ENCODE measurements at places on chromosomes 6 and 20.
A peak's percentile ranks its signal among the peaks of the same experiment; 100 is the strongest.

GRCh38 chr6:32669240-32669639 lies 2.8 kb upstream of the HLA-DQB1 start:
- no peak for DNase-seq

DNA sequence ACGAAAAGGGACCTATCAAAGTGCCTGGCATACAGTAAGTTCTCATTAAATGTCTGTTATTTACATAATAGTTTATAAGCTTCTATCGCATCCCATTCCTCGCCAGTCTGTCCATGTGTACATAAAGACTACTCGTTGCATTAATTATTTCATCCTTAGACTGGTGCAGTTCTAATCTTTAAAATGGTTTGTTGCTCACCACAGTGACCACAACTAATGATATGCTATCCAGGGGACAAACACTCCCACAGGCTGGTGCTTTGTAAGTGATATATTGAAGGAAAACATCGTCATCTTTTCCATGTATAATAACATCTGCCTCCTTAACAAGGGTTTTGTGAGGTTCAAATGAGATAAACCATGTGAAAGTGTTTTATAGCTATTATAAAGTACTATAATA lies 39.0 kb upstream of the HBS1L start:
- DNase-seq, result no peak

DNA sequence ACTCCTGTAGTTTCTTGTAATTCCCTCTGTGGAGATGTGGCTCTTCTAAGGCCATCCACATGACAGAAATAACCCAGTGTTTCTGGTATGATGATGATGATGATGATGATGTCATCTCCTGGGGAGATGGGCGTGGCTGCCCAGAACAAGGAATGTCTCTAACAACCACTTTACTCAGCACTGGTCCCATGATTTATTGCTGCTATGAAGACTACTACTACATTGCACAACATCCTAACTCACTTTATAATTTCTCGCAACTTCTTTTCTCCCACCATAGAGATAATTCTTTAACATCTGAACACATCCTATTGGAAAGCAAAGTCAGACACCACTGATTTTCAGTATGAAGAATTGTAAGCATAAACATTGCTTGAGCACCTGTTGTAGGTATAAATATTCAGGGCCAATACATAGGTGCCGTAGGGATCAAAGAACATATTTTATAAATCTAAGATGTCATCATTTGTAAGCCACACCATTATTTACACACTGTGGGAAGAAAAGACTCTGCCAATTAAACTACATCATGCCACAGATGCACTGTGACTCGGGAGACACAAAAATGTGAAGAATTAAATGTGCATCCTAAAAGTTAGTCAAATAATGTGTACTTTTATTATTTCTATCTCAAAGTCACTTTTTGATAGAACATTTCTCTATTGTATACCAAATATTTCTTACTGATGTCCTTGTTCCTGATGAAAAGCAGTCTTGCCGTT lies 6.4 kb downstream of the TPMT start:
- peak; percentile 92 for DNase-seq

DNA sequence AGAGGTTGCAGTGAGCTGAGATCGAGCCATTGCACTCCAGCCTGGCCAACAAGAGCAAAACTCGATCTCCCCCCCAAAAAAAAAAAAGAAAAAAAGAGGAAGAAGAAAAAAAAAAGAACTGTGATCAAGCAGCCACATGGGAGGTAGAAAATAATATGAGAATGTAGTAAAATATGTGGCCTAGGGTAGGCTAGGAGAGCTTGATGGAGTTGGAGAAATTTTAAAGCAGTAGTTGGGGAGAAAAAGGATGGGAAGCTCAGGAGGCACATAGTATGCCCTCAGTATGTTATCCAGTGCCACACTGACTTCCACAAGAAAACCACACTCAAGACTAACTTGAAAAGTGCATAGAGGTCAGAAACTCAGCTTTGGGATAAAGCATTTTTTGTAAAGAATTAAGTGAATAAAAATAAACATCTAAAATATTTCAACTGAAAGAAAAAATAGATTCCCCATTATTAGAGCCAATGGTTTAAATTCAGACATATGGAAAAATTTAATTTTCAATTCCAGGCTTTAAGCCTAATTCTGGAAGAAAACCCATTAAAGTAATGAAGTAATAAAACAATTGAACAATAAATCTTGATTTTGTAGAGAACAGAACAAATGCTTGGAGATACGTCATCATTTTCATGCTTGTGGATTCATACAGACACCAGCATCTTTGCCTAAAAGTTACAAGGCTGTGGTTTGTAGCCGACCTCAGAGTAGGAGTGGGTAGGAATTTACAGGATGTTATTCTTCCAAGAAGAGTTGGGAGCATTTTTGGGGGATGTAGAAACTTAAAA lies 34.7 kb downstream of the PLEKHG1 start:
- peak; percentile 73 for DNase-seq

DNA sequence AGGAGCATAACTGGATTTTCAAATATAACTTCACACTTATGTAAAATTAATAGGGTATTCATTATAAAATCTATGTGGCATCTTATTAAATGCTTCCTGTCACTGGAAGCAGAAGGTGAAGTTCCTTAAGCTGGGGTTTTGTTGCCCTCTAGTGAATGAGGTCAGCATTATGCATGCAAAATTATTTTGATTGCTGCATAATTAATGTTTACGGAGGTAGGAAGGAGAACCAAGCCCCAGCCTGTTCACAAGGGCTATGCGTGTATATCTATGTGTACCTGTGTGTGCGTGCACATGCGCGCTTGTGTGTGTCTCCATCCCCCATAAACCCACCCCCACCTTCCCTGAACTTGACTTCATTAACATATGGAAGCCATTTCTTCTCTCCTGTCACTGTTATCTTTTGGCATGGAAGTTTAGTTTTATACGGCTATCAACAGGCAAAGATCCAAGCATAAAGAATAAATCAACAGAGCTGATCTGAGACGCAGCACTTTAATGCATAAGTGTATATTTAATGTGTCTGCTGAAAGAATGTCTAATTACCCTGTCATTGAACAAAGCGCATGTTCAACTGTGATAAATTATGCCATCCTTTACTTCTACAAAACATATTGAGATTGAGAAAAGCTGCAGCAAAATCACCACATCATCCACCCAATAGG lies 90.2 kb upstream of the CDH4 start:
- DNase-seq, result peak; percentile 15

DNA sequence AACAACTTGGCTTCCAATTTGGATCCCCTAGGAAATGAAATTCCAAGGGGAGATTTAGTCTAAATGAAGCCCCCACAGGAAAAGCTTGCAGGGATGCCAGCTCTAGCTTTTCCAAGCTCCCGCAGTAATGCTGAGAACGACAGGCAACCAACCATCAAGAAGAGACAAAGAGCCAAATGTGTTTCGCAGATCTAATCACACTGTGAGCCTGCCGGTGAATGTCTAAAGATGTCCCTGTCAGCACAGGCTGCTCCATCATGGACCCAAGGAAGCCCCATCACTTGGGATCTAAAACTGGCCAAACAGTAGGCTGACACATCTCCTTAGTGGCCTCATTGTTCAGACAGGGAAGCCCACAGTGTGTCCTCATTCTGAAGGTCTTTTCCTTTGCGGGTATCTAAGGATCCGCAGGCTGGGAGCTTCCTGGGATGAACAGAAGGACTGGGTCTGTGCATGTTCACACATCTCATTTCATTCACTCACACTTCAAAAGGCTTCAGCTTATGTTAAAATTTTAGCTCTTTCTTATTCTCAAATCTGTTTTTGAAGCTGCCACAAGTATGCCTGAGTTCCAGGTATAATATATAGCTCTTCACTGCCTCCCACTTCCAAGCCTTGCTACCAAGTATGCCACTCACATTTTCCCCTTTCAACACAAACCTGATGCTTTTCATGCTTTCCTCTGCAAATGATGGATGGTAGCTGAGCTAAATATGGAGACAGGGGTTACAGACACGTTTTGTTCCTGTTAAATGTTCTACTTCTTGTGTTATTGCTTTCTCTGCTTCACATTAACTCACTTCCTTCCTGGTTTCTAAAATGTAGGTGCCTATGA lies 229.8 kb downstream of the HIVEP2 start:
- no peak for DNase-seq

DNA sequence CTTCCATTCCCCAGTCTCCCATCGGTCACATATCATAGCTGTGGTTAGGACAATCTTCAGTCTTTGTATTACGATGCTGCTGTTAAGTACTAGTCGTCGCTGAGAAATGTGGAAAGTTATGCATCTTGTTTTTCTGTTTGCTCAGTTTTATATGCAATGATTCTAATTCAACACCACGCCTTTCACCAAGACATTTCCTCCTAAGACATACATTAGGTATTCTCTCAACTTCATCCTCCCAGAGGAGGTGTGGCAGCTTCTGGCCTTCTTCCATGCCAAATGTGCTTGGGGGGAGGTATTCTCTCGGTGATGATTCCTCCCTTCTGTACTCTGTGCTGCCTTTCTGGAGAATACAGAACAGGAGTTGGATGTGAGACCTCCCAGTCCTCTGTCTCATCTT lies 66.1 kb downstream of the B4GALT5 start:
- DNase-seq, result peak; percentile 78

DNA sequence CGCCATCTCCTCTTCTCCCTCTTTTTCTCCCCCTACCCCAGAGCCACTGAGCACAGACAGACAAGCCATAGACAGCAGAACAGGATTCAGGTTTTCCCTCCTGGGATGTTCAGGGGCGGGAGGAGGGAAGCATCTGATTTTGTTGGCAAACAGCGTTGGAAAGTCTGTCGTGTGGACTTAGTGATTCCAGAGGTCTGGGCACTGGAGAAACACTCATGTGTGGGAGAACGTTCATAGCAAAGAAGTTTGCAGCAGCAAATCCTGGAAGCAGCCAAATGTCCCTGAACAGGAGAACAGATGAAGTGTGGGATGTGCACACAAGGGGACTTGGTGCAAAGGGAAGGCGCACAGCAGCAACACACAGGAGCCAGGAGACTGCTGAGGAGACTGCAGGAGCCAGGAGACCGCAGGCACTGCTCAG lies 264.1 kb upstream of the CDYL start:
- DNase-seq, result no peak

- DNase-seq, result no peak
These were observed 13.0 kb downstream of the MRS2 start for GRCh38 chr6:24415753-24416152.

GRCh38 chr20:63027922-63028389 lies 21.2 kb upstream of the BHLHE23 start:
- DNase-seq, result no peak

DNA sequence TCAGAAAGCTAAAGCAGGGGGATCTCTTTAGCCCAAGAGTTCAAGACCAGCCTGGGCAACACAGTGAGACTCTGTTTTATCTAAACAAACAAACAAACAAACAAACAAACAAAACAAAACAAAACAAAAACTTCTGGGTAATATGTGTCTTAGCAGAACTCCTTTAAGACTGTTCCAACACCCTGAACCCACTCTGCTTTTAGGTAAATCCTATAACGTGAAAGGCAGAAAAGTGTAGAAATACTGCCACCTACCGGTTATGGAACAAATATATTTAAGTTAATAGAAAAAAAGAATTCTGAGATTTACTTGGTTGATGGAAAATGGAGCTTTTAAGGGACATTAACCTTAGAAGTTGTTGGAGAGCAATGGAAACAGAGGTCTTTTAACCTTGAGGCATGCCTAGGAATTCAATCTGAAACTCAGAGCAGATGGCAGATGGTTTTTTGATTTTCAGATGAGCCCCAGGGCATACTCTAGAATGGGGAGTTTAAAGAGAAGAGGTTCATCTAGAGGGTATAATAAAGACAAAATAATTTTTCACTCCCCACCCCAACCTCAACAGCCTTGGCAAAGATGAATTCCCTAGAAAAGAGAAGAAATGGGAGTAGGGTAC lies 38.5 kb downstream of the SOD2 start:
- peak; percentile 59 for DNase-seq

- peak; percentile 35 for DNase-seq
These were observed 188.2 kb downstream of the PRKN start for GRCh38 chr6:162539321-162539720.

DNA sequence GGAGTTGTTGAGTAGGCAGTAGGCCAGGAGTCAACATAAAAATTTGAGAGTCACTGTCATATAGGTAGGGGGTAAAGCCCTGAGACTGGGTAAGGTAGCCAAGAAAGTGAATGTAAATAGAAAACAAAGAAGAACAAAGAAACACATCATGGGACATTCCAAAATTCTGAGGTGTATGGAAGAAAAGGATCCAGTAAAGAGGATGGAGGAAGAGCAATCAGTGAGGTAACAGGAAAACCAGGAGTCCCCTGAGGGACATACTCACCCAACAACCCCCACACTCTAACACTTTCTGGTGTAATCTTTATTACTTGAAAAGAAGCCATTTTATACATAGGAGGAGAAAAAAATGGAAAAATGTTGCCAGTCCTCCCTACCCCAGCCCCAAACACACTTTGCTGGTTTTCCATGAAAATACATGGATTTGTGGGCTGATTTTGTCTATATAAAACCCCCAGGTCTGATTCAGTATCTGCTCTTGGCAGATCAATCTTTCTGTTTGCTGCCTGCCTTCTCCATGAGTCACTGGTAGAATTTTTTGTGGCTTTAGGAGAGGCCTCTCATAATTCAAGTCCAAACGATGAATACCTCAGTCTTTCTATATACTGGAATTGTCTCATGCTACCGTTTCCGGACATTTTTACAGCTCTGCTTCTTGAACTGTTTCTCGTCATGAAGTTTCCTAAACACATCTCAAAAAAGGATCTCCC lies 271.4 kb upstream of the MAN1A1 start:
- peak; percentile 98 for DNase-seq

DNA sequence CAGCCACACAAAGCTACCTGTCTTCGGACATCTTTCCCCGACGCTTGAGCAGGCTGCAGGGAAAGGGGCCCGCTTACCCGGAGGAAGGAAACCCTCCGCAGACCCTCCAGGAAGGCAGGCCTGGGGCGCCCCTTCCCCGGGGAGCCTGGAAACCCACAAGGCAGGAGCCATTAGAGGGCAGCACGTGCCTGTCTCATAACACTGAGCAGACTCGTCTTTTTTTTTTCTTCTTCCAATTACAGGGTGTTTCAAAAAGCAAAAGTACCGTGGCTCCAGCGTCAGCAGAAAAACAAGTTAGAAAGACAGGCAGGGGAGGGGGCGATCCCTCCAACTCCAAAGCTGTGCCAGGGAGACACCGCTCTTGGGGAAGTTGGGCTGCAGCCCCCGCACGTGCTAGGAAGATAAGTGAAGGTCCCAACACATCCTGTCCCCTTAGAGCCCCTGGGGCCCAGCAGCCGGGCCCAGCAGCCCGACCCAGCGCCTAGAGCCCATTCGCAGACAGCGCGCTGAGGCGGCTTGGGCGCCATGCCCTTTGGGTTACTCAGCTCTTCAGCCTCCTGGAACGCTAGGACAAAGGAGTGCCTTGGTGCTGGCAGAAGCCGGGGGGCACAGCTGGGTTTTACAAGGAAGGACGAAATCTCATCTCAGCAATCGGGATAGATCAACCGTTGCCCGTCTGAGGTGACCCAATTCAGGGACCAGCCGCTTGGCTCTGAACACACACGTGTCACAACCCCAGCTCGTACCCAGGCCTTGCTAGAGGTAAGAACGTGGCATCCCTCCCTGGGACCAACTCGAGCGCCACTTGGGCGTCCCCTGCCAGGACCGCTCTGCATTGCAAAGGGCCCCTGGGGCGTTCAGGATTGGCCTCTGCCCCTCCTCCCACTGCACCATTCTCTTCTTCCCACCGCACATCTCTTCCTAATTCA lies 136.3 kb downstream of the LY86 start:
- peak; percentile 80 for DNase-seq

Measured in fibroblast of skin of right biceps (primary cell).